H1 (cell line): ENCODE measurements at places on chromosomes 12 and 14. TPM values are rescaled to one million over a fixed set of nuclear protein-coding genes. Genes with fewer than 3 reads are reported as not detected.

DNA sequence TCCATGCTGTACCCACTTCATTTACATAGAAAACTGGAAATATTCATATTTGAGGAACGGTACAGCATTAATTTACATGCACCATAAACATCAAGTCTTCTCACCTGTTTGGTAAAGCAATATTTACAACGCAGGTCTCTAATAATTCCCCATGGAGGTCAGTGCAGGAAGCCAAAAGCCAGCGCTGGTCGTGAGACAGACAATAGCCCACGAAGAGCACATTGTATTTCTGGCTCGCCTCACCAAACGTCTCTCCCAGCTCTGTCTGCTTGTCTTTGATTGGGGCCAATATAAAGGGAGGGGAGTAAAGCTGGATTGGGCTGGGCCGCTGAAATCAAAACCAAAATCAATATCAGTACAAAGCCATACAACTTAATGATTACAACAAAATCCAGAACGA lies 302.1 kb downstream of the MED13L start:
- no peak for DNase-seq

- no peak for DNase-seq
These were observed 228.5 kb downstream of the PTPRO start for GRCh38 chr12:15550793-15551192.

- peak; percentile 57 for DNase-seq
These were observed at the start of gene BCAT1 for GRCh38 chr12:24948757-24949722. TSS of gene BCAT1 (minus strand) at chr12:24949101. CDS start at chr12:24948932, 169 bp downstream.

DNA sequence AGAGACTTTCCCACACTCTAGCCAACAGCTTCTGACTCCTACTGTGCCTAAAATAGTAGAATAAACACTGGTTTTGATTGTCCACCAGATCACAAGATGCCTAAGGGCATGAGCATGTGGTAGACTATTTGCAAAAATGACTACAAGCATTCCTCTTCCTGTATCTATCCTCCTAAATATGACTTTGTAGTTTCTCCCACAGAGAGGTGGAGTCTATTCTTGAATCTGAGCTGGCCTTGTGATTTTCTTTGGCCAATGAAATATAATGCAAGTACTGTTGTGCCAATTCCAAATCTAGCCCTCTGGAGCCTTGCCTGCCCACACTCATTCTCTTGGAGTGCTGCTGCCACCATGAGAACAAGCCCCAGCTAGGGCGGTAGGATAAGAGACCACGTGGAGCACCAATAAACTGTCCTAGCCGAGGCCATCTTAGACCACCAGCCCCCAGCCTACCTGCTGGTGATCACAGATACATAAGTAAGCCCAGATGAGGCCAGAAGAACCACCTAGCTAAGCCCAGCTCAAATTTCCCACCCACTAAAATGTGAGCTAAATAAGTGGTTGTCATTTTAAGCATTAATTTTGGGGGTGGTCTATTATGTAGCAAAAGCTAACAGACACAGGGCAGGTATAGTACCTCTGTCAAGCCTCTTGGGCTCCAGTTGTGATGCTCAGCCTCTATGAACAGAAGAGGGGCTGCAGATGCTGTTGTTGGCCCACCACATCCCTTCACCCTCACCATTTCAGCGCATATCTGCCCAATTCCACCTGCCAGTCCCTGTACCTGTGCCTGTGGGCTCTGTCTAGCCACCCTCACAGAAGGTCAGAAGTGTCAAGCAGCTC lies 17.9 kb downstream of the ZFP36L1 start:
- DNase-seq = no peak

GRCh38 chr12:12704593-12705230 lies 8.7 kb upstream of the GPR19 start:
- no peak for DNase-seq

DNA sequence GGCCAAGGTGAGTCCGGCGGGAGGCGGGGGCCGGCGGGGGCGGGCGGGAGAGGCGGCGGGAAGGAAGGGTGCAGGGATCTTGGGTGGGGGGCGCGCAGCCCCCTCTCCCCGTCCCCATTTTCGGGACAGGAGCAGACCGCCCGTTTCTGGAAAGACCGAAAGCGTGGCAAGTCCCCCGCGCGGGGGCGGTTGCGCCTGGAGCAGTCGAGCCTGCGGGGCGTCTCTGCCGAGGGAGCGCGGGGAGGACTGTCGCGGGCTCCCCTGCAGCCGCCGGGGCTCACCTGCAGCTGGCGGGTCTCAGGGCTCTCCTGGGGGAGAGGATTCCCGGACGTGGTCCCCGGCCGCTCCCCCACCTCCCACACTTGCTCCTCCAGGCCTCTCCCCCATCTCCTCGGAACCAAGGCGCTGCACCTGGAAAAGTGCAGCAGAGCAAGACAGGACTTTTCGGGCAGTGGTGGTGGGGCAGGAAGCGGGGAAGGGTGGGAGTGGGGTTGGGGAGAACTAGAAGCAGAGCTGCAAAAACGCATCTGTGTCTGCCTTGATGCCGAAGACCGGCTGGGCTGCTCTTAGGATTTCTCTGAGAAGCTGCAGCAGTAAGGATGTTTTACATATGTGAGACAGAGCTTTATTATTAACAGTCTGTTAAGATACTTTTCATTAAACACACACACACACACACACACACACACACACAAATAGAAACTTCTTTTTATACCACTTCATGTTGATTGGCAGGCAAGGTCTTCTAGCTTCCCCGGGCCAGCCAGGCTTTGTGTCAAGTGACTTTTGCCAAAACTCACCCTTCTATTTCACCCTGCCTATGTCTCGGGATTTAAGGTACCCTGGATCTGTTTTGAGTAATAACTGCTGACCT lies 677 bp downstream of the C12orf75 start:
- DNase-seq = no peak

- peak; percentile 61 for DNase-seq
These were observed 76.1 kb downstream of the STON2 start for GRCh38 chr14:81324011-81324410.

DNA sequence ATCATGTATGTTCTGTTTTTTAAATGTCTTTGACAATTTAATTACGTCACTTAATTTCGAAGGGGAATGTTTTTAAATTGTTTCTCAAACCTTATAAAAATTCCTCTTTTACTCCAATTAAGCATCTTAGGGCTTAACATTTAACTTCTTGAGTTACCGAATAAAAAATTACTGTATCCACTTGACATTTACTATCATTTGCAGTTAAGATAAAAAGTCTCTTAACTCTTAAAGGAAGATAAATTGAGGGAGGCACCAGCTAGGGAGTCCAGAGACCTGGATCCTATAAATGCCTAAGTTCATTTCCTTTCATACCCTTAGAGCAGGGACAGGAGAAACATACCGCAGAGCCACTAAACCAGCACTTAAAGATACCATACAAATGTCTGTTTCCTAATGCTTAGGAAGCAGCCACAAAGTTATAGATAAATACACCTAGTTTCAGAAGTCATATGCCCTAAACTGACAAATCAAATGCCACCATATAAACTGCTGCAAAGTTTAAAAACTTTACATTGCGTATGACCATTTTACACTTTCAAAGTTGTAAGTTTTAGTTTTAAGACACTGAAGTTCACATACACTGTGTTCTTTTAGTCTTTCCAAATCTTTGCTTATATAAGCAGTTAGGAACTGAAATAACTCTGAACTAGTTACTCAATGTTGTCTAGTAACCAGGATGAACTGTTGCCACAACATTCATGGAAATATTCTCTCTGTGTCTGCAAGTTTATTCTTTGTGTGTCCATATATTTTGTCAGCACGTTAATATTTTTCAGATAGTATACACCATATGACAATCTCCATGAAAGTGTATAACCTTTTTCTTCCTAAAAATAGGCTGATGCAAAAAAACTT lies 71.2 kb downstream of the GALNT4 start:
- no peak for DNase-seq

KTN1 gene
- 9.6 and 15.4 TPM in 2 replicates for polyA plus RNA-seq

- no peak for DNase-seq
These were observed 143.6 kb downstream of the DYRK2 start for GRCh38 chr12:67792185-67792584.

PAX9 gene
- polyA plus RNA-seq = 0.05 TPM in 1 of 2 replicates, not detected in the other

- no peak for DNase-seq
These were observed 39.8 kb downstream of the BAZ1A start for GRCh38 chr14:34835312-34835711.

GRCh38 chr12:104605685-104606084 lies 148.9 kb downstream of the CHST11 start:
- no peak for DNase-seq

DNA sequence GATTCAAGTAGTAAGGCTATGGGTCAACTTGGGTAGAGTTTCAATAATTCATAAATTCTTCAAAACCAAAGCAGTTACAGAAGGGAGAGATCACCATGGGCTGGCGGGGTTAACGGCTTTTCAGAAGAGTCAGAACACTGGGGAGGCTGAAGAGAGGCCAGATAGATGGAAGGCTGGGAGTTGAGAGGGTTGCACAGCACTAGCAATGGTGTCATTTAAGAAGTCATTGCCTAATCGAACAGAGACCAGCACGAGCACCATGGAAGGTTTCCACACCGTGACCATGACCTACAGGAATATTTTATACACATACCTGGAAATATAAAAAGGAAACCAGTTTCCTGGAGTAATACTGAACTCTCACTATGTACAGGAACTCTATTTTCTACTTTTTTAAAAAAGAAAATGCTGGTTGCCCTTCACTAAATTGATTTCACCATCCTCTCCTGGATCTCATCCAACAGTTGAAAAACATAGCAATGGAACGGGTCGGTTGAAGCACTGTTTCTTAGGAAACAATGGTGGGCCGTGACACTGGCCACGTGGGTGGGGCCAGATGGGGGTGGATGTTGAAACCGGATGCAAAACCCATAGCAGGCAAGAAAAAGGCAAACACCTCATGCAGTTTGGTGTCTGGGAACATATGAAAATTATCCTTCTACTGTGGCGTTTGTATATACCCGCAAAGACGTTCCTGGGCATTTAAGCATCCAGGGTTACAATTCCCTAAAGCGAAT lies 38.0 kb upstream of the RIN3 start:
- no peak for DNase-seq

DNA sequence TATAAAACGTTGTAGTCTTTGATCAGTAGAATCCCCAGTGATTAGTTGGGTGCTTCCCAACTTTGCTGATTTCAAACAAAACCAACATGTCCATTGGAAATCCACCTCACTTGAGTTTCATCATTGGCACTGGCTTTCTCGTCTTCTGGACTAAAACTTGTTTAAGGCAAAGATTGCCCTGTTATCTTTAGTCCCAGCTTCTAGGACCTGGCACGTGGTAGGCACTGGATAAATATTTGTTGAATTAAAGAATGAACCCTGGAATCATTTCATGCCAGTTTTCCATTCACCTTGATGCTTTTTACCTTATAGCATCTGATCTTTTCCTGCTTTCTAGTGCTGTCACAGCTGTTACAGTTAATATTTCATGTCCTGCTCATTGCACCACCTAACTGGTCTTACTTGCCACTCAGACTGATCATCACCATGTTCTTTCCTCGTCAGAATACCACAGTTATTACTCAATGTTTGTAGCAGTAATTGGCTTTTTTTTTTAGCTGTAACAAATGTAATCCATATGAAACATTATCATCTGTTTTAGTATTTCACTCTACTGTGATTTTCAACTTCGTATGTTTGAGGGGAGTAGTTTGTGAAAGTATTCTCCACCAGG lies 7.3 kb upstream of the C12orf50 start:
- DNase-seq = no peak

DNA sequence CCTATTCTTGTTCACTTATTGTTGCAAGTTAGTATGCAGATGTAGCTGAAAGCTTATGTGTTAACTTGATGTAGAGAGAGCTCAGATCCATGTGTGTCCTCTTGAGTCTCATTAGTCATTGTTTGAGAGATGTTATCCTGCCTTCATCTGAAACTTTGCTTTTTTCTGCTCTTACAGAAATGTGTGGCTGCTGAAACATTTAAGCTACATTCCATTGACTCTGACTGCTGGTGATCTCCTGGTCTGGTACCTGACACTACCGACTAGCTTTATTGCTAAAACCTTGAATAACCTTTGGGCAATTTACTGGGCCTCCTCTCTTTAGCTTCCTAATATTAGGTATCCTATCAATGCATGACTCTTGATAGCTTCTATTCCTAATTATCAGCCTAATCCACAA lies 705.6 kb upstream of the FOXG1 start:
- no peak for DNase-seq

- DNase-seq = no peak
These were observed 125.1 kb upstream of the GRIP1 start for GRCh38 chr12:66803930-66804329.

DNA sequence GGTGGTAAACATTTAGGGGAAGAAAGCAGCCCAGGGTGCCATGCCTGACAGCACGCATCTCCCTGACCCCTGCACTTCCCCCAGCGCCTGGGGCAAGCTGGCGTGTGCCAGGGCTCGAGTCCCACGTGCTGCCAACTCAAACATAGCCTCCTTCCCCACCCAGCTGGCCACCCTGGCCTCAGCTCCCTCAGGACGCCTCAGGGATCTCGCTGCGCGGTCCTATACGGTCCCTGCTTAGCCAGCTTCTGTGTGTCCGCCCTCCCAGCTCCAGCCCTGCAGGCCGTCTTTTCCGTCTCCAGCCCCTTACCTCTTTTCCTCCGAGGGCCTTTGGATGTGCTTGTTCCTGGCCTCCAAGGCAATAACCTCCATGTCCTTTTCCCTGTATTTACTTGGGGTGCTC lies 71.0 kb downstream of the TESC start:
- DNase-seq = no peak
